Panc1 (cell line): ENCODE measurements at places on chromosomes 6 and 20.

DNA sequence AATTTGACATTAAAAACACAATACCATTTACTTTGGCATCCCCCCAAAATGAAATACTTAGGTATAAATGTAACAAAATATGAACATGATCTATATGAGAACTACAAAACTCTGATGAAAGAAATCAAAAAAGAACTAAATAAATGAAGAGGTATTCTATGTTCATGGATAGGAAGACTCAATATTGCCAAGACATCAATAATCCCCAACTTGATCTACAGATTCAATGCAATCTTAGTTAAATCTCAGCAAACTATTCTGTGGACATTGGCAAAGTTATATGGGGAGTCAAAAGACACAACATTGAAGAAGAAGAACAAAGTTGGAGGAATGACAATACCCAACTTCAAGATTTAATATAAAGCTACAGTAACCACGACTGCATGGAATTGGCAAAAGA is 145.2 kb upstream of the HEY2 start:
- DNase-seq: no peak

GRCh38 chr6:142796571-142796970 is 148.4 kb downstream of the HIVEP2 start:
- DNase-seq: no peak

DNA sequence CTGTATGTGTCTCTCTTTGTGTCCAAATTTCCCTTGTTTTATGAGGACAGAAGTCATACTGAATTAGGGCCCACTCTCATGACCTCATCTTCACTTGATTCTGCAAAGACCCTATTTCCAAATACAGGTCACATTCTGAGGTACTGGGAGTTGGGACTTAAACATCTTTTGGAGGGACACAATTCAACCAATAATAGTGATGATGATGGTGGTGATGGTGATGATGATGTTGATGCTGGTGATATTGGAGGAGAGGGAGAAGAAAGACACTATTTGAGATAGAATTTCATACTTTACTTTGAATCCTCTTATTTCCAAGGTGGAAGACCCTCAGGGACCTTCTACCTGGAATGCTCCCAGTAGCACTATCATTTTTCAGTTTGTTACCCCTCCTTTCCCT is 21.2 kb upstream of the KCNK5 start:
- no peak for DNase-seq

DNA sequence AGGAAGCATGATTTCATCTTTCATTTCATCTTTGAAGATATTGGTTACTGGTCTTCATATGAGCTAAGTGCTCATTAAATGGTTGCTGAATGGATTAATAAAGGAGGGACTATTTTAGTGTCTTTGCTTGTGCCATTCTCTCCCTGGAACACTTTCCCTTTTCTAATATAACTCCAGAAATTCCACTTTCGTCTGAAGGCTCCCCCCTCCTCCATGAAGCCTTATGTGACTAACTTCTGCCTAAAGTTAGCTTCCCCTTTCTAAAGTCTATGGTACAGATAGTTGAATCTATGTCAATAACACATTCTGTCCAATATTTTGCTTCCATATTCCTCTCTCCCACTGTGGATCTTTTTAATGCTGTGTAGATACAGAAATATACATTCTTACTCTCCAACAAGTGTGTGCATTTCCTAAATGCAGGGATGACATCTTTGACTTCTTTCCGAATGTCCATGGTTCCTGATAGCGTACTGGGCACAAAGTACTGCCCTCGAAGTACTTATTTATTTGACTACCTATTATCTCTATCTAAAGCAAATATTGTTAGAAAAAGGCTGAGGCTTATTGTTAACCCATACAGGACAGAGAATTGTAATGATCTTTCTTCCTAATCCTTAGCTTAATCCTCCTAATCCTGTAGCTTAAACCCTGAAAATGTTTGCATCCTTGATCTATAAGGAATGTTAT is 84.7 kb upstream of the ELOVL5 start:
- DNase-seq: no peak

DNA sequence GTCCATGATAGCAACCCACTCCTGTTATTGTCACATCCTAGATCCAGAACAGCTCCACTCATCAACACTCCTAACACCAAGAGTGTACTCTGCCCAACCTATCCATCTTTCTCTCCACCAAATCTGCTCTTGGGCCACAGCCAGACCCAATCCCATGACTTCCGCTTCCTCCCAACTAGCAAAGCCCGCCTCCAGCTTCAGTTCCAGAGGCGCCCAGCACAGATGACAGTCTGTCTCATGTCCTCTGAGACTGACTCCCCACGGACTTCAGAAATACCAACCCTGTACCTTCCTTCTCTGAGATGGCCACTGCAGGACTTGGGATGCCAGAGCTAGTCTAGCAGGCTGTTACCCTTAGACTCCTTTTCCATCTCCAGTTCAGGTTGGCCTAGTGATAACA is 48.6 kb downstream of the DTNBP1 start:
- DNase-seq: no peak
